ENCODE measurements at places on chromosomes 1 and 21. TPM values are rescaled to one million over a fixed set of nuclear protein-coding genes. Genes with fewer than 3 reads are reported as not detected.
A peak's percentile ranks its signal among the peaks of the same experiment; 100 is the strongest.

Gene RNU1-3
- not detected for polyA plus RNA-seq

Gene MIXL1
- polyA plus RNA-seq: 2.2 TPM

Gene FAM229A
- polyA plus RNA-seq: 3.4 TPM

GRCh38 chr1:116485976-116486375 lies 84.8 kb downstream of the CD58 start:
- no peak for DNase-seq

DNA sequence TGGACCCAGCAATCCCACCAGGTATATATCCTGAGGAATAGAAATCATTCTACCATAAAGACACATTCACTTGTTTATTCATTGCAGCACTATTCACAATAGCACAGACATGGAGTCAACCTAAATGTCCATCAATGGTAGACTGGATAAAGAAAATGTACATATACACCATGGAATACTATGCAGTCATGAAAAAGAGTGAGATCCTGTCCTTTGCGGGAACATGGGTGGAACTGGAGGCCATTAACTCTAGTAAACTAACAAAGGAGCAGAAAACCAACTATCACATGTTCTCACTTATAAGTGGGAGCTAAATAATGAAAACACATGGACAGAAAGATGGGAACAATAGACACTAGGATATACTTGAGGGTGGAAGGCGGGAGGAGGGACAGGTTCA lies 36.1 kb upstream of the PRKACB start:
- no peak for DNase-seq

DNA sequence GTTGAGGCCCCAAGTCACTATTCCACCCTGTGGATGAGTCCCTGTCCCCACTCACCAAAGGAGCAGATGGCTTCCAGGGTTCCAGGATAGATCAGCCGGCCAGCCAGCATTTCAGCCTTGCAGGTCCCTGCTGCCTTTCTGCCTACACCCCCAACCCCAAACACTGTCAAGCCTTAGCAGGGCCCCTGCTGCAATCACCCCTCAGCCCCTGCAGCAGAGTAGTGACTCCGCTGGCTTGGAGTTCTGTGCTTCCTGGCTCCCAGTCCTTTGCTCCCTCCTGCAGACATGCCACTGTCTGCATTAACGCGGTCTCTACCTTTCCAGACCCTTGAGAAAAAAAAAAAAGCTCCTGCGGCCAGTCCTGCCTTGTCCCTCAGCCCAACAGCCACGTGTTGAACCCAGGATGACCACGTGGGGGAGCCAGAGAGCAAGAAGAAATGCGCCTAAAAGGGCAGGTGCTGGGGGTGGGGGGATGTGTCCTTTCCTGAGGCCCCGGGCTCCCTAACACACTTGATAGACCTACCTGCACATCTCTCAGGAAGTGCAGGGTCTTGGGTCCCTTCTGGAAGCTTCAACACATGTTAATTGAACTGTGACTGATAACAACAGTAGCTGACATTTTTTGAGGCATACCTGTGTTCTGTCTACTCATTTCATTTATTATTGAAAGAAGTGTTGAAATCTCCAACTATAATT lies 37.4 kb downstream of the RASSF5 start:
- DNase-seq: peak; percentile 78

DNA sequence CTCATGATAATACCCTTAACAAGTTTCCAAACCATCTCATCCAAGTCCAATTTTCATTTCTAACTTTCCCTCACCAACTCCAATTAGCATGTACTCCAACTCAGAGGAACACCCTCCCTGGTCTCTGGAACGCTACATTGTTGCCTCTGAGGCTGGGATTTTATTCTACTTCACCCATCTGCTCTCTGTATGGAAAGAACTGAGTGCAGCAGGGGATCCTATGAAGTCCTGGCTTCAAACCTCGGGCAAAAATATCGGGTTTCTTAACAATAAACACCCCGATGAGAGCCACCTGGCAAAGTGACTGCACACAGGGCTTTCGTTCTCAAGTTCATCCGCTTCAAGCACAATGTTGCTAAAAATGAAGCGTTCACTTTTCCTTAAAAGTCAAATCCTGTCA lies 99.6 kb downstream of the CRB1 start:
- no peak for DNase-seq

GRCh38 chr21:29342363-29342957 lies 43.7 kb downstream of the BACH1 start:
- no peak for DNase-seq

DNA sequence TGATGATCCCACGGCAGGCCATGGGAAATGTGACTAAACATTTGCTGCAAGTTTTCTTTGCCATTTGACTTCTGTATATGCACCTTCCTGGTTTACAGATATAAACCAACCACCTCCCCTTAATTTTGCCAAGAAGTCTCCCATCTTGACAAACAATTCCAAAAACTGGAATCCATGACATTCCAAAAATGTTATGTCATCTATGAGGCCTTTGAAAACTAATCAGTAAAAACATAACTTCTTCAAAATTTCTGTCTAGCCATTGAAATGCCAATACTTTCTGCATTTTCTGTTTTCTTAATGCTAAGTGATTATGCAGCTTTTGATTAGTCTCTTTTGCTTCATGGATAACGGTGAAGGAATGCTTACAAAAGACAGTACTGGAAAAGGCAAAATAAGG lies 84.1 kb downstream of the LYST start:
- no peak for DNase-seq

DNA sequence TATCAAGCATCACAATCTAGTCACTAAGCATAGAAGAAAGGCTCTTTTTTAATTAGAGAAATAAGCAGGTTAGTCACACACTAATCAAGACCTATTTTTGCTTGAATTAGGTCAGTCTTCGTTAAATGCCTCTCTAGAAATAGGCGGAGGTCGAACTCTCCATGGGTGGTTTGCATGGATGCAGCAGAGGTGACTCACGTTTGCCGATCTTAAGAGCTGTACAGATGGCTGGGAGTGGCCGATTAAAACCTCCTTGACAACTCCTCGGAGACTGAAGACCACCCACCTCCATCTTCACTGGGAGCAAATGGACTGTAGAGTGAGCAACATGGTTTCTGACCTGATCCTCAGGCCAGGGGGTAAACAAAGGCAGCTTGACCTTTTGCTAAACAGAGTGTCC lies 249.3 kb downstream of the ZNF648 start:
- no peak for DNase-seq

DNA sequence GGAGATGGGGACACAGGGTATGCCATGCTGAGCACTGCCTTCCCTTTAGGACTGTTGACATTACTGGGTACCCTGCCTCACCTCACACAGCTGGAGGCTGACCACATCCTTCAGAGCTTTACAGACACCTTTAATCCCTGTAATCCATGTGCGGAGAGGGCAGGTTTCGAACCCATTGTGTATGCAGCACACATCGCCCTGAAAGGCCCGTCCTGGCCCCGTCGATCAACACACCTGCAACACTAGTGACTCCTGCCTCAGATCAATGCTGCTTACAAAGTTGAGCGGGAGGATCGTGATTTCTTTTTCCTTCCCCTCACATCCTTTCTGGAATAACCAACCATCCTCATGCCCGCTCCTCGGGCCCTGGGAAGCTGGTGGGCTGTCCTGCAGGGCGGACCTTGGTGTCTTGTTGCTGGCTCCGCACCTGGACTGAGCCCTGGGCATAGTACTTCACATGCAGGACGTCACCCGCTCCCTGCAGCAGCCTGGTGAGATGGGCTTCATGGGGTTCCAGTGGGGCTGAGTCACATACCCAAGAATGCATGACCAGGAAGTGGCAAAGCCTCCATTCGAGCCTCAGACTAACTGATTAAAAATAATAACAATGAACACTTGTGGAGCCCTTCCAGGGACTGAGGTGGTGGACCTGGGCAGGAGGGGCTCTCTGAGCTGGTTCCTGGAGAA lies 403.6 kb downstream of the PTPRU start:
- DNase-seq: no peak

DNA sequence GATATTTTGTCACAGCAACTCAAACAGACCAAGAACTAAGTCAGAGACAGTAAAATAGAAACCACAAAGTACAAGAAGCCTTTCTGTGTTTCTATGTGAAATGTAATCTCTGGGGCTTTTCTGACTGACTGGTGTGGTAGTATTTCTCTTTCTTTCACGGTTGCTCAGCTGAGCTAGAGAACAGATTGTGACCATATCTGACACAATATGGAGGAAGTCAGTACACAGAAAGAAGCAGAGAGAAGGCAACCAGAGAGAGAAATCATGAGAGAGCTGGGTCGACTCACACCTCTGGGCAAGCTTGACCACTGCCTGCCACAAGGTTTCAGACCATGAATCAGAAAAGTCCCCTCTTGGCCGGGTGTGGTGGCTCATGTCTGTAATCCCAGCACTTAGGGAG lies 208.9 kb upstream of the GREM2 start:
- DNase-seq: no peak

All from hepatocyte (in vitro differentiated cells).